Right ventricle myocardium superior (tissue), 1 donor: ENCODE measurements at places on chromosomes 16 and 17. TPM values are rescaled to one million over a fixed set of nuclear protein-coding genes. Genes with fewer than 3 reads are reported as not detected.

The CDK3 gene
- 1.8 TPM for total RNA-seq

The SLFN12L gene
- total RNA-seq, result 0.19 TPM

DNA sequence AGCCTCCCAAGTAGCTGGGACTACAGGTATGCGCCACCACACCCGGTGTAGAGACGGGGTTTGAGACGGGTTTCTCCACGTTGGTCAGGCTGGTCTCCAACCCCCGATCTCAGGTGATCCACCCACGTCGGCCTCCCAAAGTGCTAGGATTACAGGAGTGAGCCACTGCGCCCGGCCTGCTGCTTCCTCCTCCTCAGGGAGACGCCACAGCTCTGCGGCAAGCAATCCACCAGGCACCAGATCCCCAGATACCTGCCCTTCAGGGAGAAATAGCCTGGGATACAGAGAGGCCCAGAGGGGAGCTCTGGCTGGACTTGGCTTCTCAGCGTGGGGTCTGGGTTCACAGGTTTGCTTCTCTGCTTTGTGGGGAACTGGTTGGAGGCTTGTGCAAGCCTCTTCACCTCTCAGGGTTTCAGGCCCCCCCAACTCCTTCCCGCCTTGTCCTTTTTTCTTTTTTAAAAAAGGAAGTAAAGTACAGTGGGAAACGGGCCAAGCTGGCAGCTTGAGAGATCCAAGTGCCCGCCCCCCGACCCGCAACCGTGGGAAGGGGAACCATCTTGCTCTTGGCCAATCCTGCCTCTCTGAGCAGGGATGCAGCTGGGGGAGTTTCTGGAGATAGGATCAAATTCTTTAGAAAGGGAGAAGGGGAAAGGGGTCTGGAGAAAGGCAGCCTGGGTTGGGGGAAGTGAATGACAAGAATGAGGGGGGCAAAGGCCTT, 2.6 kb upstream of the SPHK1 start:
- no peak for DNase-seq

DNA sequence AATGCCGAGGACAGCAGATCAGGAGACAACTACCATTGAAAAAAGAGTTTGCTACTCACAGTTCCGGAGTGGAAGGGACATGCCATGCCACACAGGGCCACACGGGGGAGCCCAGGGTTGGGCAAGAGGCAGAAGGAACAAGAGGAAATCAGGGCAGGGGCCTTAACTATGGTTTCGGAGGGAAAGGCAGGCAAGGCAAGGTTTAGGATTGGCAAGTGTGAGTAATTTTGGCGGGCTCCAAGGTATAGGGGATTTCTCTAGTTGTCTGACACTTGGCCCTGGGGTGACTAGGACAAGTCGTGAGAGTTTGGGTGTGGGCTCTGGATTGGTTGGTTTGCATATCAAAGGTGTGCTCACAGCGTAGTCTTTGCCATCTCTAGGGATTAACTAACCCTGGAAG, 27.0 kb upstream of the NTN1 start:
- DNase-seq, result peak; percentile 87

DNA sequence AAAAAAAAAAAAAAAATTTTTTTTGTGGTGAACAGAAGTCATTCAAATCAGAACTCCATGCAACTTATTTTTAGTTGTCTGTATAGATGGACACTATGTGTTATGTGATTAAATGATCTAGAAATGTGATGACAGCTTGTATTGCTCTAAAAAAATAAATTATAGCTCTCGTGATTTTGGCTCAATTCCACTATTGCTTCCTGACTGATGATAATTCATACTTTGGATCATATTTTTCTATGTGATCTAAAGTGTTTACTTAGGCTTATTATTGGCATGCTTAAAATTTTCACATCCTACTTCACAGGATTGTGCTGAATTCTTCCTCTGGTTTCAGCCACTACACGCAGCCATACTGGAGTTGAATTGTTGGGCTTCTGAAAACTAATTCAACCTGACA, 76.8 kb downstream of the RPGRIP1L start:
- DNase-seq, result no peak
